ENCODE measurements at places on chromosomes 13 and 19. TPM values are rescaled to one million over a fixed set of nuclear protein-coding genes. Genes with fewer than 3 reads are reported as not detected.

DNA sequence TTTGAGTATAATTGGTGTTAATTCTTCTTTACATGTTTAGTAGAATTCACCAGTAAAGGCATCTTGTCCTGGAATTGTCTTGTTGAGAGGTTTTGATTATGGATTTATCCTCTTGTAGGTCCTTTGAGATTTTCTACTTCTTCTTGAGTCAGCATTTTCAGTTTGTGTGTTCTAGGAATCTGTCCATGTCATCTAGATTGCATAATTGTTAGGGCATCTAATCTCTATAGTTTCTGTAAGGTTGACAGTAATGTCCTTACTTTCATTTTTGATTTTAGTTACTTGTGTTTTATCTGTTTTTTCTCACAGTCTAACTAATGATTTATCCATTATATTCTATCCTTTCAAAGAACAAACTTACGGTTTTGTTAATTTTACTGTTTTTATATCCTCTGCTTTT lies 492.0 kb downstream of the FGF9 start:
- no peak for DNase-seq

GRCh38 chr13:33186861-33187291 lies 98.7 kb downstream of the STARD13 start:
- no peak for DNase-seq

GRCh38 chr19:57887195-57887941 lies 1.5 kb downstream of the ZNF814 start:
- DNase-seq, result no peak

DNA sequence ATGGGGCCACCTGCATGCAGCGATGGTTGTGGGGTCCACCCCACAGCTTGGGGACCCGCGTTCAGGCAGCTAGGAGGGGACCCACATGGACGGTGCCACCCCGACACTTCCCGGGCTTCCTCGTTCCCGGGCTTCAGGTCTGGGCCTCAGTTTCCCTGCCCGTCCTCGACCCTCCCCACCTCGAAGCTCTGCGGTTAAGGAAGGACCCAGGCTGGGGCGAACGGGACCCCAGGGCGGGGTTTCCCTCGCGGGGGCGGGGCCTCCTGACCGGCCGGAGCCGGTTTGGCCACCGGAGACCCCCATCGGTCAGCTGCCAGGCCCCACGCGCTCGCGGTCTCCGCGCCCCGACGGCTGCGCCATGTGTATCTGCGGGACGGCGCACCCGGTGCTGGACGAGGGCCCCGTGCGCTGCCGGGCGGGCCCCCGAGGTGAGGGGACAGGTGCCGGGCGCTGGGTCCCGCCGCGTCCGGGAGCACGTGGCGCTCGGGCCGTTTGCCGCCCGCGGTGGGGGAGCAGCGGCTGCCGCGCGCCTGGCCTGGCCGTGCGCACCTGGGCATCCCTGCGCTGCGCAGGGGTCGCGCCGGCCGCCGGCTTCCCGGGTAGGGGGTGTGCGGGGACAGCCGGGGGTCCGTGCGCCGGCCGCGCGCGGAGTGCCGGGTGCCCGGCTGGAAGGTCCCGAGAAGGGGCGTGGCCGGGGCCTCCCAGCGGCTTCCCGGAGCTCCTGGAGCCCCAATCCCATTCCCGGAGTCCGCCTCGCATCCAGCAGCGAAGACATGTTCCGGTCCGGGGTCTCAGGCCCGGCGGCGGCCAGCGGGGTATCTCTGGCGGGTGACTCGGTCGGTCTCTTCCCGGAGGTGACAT lies 4.2 kb downstream of the ARHGAP45 start:
- no peak for DNase-seq

Gene RHPN2
- total RNA-seq, result 8.0 TPM

Gene IFNL1
- total RNA-seq, result not detected

Gene SGCG
- 0.10 TPM for total RNA-seq
